ENCODE measurements at places on chromosomes 3 and 15.

DNA sequence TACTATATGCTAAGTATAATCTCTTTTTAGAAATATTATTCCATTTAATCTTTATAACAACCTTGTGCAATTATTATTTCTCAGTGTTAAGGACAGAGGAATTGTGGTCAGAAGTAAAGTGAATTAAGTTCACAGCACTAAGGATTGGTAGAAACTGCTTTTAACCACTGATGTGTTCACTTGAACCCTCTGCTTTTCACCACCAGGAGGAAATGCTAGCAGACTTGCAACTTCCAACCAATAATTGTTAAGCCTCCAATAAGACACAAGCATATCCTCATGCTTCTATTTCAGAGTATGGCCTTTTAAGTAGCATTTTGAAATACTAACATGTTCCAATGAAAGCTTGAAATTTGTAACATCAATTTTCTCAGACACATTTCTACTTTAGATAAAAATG is 527.4 kb downstream of the SI start:
- no peak for DNase-seq

DNA sequence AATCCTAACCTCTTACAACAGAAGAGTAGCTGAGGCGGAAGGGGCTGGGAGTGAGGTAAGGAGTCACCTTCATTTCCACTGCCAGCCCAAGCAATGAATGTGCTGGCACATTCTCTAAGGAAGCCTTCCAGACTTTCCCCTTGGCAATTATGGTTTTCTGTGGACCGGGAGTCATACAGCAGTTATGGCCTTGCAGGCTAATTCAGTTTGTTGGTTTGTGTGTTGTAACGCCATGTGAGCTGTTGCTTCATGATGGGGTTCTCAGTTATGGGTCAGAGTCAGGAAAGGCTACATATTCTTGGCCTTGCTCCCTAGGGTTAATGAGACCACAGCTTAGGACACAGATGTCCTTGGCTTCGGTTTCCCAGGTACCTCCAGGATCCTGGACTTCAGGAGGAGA is 137.0 kb downstream of the ADAMTS17 start:
- DNase-seq: no peak

GRCh38 chr3:29853841-29854397 is 573.0 kb downstream of the RBMS3 start:
- no peak for DNase-seq

- no peak for DNase-seq
Observed at GRCh38 chr3:138445236-138445635, 10.8 kb downstream of the ESYT3 start.

DNA sequence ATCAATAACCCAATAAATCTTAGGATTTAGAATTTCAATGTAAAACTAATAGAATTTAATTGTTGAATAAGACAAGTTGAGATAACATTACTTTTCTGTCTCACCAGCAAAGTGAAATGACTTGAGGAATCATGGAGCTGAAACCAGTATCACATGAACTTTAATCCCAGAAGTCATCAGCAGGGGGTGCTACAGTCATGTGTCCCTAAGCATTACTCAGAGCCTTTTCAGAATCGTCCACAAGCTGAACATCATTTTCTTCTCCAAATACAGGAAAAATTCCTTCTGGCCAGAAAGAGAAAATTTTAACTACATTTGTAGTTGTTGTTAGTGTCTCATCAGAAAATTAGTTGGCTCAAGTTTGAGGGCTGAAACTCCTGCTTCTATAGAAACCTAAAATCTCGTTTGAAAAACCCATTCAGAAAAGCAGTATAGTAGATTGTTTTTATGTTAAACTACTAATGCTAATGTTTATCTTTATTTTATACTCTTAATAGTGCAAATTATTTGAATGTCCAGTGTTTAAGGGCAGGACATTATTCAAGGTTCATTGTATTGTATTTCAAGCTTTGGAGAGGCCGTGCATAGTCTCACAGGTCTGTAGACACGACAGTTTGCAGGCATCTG is 384.1 kb downstream of the PLOD2 start:
- peak; percentile 1 for DNase-seq
